ENCODE measurements at places on chromosomes 7 and 10.

DNA sequence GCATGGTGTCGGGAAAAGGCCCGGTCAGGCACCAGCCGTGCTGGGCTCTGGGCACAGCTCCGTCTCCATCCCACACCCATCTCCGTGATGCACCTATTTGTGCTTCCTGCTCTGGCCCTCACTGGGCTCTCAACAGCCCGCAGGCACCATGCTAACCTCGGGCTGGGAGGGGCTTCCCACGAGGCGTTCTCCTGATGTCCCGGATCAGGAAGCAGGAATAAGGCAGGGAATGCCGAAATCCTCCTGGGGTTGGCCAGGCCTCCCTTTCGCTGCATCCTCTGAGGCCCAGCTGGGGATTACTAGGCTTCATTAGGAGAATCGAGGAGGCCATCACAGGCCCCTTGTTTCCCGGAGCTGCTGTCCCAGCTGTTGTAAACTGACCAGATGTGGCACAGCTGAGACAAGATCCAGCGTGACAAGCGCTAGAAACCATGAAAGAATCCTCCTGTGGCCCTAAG is 72.0 kb downstream of the FAM53B start:
- DNase-seq = no peak

- DNase-seq = peak; percentile 78
Measured at GRCh38 chr7:22445140-22445743, 54.7 kb downstream of the STEAP1B start.

DNA sequence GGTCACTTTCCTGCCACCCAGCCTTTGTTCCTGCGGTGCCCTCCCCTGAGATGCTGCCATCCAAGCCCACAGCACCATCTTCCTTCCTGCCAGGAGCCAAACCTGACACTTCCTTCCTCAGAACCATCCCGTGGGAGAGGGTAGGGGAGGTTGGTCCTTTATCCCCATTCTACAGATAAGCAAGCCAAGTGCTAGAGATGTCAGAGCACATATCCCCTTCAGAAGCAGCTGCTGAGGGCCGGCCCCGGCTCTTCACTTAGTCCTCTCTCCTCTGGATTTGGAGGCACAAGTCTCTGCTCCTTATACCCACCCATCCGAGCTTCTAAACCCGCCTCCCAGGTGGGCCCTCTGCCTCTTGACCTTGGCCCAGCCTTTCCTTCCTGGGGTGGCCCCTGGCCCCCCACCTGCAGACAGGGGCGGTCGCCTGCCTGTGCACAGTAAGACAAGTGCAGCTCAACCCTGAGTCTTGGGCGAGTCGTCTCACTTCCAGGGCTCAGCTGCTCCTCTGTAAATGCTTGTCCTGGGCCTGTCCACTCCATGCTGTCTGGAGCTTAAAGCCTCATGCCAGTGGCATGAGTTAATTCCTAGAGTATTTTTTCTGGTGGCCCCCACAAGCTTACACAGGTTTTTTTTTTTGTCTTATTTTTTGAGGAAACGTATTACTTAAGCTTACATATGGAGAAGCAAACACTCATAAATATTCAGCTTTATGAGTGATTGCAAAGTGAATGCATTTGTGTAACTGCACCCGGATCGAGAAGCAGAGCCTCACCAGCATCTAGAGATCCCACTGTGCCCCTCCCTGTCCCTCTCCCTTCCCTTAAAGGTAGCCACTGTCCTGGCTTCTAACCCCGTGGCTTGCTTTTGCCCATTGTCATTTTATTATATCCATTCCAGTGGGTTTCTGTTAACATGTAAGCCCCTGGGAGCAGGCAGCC is 125.1 kb downstream of the CDH23 start:
- no peak for DNase-seq

- no peak for DNase-seq
Measured at GRCh38 chr10:114489521-114490310, 85.4 kb upstream of the AFAP1L2 start.

DNA sequence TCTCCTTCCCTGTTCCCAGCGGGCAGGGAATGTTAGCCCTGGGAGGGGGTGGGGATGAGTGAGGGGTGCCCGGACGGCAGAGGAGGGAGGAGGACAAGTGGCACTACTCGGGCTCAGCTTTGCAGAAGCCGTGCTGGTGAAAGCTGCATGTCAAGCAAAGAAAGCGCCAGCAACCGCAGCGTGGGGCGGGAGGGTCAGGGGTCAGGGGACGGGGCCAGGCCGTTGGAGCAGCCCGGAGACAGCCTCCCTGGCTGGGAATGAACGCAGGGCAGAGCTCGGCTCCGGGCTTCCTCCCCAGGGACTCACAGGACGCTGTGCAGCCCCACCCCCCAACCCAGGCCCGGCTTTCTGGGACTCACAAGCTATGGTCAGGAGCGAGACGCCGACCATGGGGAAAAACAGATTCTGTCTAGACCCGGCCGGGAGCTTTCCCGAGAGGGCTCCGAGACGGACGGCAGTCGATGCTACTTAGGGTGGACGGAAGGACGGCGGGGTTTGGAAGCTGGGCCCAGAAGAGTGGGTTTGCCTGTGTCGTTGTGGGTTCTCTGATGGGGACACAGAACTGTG is 113.4 kb downstream of the VIPR2 start:
- DNase-seq = peak; percentile 57

GRCh38 chr7:101688183-101688831 is 59.2 kb upstream of the MYL10 start:
- DNase-seq = peak; percentile 80

DNA sequence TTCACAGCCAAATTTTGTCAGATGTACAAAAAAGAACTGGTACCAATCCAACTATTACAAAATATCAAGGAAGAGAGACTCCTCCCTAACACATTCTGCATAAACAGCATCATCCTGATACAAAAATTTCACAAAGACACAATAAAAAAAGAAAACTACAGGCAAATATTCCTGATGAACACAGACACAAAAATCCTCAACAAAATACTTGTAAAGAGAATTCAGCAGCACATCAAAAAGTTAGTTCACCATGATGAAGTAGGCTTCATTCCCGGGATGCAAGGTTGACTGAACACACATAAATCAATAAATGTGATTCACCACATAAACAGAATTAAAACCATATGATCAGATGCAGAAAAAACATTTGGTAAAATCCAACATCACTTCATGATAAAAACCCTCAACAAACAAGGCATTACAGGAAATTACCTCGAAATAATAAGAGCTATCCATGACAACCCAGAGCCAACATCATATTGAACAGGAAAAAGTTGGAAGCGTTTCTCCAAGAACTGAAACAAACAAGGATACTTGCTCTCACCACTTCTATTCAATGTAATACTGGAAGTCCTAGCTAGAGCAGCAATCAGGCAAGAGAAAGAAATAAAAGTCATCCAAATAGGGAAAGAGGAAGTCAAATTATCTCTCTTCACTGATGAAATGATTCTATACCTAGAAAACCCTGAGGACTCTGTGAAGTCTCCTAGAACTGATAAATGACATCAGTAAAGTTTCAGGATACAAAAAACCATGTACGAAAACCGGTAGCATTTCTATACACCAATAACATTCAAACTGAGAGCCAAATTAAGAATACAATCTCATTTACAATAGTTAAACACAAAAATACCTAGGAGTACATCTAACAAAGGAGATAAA is 223.1 kb downstream of the REEP3 start:
- no peak for DNase-seq

DNA sequence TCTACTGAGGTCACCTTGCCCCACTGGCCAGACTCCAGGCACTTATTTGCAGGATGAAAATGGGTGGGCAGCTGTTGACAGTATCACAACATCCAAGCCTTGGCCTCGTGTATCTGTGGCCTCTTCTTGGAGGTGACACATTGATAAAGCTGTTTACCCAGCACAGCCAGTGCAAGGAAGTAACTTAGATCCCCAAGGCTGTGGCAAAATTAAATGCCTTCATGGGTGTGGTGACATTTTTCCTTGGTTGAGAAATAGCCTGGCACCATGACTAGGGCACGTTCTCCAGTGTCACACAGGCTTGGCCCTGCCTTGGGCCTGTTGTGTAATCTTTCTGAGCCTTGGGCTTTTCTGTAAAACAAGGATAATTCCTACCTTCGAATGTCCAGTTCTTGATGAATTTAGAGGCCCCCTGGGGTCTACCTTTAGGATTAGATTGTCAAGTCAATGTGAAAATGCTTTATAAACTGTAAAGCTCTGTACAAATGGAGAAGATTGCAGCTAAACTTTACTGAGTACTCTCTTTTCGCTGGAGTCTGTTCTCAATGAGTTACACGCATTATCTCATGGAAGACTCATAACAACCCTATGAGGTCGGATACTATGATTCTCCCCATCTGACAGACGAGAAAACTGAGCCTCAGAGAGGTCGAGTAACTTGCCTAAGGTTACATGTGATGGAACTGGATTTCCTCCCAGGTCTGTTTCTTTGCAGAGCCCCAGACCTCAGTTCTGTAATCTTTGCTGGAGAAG is 46.7 kb upstream of the LOXL4 start:
- no peak for DNase-seq

DNA sequence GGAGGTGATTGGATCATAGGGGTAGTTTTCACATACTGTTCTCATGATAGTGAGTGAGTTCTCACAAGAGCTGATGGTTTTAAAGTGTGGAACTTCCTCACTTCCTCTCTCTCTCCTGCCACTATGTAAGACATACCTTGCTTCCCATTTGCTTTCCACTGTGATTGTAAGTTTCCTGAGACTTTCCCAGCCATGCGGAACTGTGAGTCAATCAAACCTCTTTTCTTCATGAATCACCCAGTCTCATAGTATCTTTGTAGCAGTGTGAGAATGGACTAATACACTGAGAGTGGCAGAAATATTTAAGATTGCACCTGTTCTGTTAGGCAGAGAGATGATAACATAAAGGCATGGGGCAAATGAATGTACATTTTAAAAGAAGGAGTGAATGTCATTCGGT is 507.8 kb downstream of the SORCS3 start:
- no peak for DNase-seq
